ENCODE measurements at places on chromosomes 5 and 9.

DNA sequence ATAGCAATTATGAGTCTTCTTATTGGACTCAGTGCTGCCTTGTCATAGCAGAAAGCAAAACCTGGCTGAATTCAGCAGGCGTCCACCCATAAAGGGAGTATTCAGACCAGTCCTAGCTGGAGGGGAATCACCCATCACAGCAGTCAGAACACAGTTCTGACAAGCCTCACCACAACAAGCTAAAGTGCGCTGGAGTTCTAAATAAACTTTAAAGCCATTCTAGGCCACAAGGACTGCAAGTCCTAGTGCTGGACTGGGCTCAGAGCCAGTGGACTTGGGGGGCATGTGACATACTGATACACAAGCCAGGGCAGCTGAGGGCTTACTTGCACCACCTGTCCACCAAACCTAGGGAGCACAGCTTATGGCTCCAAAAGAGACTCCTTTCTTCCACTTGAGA lies 115.3 kb upstream of the PCSK5 start:
- DNase-seq, result no peak

DNA sequence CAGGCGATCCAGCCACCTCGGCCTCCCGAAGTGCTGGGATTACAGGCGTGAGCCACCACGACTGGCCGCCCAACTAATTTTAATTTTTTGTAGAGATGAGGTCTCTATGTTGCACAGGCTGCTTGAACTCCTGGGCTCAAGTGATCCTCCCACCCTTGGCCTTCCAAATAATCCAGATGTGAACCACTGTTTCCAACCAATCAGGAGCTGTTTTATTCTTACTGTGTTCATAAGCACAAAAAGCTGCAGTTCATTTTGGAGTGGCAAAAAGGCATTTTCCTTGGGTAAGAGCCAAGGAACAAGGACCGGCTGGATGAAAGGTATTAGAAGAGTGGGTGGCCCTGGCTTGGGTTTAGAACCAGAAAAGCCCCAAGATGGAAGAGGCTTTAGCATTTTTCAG lies 5.2 kb upstream of the SLC27A4 start:
- DNase-seq, result no peak

GRCh38 chr5:164346785-164347630 lies 841.6 kb downstream of the MAT2B start:
- no peak for DNase-seq

DNA sequence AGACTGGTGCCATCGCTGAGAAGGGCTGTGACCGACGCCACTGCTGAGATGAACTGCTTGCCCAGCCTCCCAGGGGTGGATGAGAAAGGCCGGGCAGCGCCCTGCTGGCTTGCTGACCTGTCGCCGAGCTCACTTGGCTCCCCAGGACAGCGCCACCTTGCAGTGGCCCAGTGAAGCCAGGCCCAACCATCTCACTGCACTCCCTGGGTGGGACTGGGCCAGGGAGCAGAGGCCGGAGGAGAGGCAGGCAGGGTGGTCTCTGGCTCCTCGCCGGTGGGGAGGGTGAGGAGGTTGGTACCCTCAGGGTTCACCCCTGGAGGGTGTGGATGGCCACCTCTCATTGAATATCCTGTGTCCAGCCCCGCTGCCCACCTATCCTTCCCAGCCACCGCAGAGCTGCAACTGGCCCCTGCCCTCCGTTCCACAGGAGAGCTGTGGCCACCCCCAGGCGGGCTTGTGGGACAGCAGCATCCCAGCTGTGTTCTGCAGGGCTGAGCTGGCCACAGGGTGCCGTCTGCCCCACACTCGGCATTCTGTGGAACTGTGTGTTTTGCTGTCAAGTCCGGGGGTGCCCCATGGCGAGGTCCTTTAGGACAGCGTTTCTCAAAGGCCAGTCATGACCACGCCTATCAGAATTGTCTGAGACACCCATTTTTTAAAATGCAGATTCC lies 41.0 kb upstream of the FCN2 start:
- DNase-seq, result no peak

DNA sequence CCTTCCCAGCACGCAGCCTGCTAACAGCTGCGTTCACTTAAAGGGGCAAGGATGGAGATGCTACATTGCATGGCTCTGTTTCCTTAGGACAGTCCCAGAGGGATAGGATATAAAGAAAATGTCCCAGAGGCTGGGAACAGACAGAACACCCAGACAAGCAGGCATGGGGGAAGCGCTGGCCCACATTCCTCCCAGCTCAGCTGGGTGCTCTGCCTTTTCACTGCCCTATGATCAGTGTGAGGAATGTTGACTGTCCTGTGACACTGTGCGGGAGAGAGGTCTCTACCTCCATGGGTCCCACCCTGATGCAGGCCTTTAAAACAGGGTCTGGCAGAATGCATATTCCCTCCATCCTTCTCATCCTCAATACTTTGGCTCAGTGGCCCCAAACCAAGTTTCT lies 459.4 kb upstream of the DMAC1 start:
- DNase-seq, result no peak

DNA sequence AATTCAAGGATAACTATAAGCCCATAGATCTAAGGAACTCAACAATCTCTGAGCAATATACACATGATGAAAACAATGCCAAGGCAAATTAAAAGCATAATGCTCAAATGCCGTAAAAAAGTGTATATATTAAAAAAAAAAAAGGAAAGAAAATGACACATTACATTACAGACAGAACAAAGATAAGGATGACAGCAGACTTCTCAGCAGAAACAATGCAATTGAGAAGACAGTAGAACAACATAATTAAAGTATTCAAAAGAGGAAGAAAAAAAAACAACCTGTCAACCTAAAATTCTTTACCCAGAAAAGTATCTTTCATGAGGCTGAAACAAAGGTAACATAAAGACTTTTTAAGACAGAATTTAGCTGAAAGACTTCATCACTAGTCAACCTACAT lies 591.7 kb downstream of the ZNF608 start:
- no peak for DNase-seq

GRCh38 chr5:139094154-139095131 lies 103.7 kb downstream of the SIL1 start:
- DNase-seq, result no peak

- DNase-seq, result peak; percentile 9
These were observed 11.2 kb upstream of the CCDC152 start for GRCh38 chr5:42745426-42745825.

- peak; percentile 6 for DNase-seq
These were observed 253.9 kb upstream of the RGMB start for GRCh38 chr5:98519571-98519970.

GRCh38 chr5:112106878-112107277 lies 312.2 kb downstream of the EPB41L4A start:
- DNase-seq, result no peak

GRCh38 chr9:107024193-107024592 lies 161.2 kb downstream of the ZNF462 start:
- no peak for DNase-seq

DNA sequence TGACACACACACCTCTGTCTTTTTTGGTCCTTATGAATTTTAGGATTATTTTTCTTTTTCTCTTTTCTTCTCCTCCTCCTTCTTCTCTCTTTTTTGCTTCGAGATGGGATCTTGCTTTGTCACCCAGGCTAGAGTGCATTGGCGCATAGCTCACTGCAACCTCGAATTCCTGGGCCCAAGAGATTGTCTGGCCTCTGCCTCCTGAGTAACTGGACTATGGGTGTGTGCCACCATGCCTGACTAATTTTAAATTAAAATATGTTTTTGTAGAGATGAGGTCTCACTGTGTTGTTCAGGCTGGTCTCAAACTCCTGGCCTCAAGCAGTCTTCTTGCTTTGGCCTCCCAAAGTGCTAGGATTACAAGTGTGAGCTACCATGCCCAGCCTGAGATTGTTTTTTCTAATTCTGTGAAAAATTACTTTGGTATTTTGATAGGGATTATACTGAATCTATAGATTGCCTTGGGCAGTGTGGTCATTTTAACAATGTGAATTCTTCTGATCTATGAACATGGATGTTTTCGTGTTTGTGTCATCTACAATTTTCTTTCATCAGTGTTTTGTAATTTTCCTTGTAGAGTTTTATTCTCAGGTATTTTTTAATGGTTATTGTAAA lies 7.7 kb downstream of the AHRR start:
- DNase-seq, result peak; percentile 56

- no peak for DNase-seq
These were observed 45.1 kb downstream of the ERMP1 start for GRCh38 chr9:5787759-5788302.

DNA sequence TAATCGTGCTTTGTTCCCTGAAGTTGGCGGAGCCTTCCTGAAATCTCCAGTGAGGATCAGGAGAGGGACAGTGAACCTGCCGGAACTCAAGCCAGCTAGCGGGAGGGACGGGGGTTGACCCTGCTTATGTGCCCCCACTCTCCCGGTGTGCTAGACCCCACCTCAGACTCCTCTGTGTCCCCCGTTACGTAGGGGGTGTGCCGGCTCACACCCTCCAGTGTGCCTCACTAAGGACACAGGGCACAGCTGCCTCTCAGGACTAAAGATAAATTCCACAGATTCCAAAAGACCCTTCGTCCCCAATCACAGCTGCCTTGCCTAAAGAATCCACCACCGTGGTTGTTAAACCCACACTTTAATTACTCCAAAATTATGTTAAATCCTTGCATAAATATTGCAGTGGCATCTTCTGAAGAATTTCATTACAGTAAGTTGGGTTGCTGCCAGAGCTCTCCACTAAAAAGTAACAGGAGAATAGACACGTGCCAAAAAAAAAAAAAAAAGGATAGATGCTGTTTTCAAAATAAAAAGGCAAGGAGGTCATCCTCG lies 73.7 kb downstream of the GTF3C4 start:
- DNase-seq, result no peak

DNA sequence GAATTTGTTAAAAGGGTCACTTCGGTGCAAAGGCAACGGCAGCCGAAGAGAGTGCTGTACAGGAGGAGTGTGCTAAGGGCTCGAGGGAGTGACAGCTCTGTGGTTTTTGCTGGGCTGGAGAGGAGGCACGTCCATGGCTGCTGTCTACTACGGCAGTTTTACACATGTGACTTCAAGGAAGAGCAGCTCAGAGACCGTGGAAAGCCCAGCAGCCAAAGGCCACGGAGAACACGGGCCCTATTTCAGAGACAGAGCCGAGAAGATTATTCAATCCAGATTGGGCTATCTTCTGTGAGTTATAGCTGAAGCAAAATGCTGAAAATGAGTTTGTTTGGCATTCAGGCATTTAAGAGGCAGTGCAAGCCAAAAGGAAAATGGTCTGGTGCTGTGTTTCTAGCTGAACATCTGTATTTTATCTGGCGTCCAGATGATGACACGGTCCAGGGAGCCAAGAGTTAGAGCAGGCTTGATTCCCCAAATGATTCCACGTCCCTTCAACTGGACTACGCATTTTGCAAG lies 96.4 kb downstream of the RFK start:
- DNase-seq, result peak; percentile 46

DNA sequence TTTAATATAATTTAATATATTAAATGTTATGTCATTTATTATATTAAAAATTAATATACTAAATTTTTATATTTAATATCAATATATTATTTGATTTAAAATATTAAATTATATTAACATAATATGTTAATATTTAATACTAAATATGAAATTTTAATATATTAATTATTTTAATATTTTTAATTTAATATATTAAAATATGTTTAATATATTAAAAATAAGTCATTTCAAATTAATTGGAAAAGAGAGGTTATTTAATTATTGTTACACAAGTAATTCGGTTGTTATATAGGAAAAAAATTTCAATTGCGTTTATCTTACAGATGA lies 114.2 kb downstream of the LIFR start:
- no peak for DNase-seq
